Endothelial cell (in vitro differentiated cells): ENCODE measurements at places on chromosomes 3 and 15.

GRCh38 chr3:42780892-42781700, 8.0 kb upstream of the CCDC13 start:
- peak; percentile 53 for DNase-seq

GRCh38 chr3:174430986-174431385, 428.1 kb upstream of the NAALADL2 start:
- no peak for DNase-seq

- no peak for DNase-seq
Observed at GRCh38 chr3:135014566-135014965, 219.5 kb downstream of the EPHB1 start.

- no peak for DNase-seq
Observed at GRCh38 chr3:149495581-149496125, 21.2 kb downstream of the TM4SF4 start.

GRCh38 chr3:66622756-66623457, 122.1 kb upstream of the LRIG1 start:
- no peak for DNase-seq

DNA sequence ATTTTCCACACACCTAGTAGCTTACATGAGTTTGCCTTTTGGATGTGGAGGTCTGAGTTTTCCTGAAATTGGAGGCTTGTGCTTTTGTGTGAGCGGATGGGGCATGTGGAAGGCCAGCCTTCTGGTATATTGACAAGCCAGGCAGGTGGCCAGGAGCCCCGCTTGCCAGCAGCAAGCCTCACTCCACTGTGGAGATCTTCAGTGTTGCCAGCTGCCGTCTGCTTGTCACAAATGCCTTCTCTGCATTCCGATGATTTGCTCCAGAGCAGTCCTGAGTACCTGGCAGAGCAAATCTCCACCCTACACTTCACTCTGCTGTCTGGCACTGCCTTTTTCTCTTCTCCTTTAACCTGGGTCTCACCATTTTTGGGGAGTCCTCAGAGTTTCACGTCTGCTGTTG, 29.1 kb upstream of the CHST2 start:
- DNase-seq, result no peak
